ENCODE measurements at places on chromosomes 5 and 9.

DNA sequence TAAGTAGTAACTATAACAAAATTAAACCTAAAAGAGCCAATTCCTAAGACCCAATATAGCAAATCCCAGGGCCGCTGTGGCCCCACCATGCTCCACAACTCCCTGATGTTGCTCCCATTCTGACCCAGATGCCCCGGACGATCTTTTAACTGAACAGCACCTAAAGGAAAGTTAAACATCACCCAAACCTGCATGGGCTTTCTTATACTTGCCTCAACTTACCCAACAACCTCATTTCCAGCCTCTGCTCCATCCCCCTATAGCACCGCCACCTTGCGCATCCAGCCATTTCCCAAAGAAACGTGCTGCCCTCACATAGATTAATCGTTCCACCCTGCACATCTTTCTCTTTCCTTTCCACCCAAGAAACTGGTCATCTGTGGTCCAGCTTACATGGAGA, 54.6 kb downstream of the ZNF354C start:
- DNase-seq, result no peak

DNA sequence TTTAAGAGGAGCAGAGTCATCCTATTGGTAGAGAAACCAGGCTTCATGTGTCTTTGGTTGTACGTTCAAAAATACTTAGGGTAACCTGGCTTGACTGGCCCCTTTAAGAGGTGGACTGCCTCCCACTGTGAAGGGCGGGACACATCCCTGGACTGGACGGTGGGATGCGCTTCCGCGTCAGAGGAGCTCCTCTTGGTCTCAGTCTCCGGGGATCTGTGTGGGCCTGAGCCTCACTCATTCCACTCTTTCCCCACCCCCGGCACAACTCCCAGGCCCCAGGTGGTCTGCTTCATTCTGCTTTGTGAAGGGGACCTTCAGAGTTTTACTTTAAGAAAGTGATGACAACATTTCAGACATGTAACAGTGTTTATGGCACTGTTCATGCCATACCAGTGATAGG, 601.1 kb downstream of the IRX1 start:
- DNase-seq, result no peak

DNA sequence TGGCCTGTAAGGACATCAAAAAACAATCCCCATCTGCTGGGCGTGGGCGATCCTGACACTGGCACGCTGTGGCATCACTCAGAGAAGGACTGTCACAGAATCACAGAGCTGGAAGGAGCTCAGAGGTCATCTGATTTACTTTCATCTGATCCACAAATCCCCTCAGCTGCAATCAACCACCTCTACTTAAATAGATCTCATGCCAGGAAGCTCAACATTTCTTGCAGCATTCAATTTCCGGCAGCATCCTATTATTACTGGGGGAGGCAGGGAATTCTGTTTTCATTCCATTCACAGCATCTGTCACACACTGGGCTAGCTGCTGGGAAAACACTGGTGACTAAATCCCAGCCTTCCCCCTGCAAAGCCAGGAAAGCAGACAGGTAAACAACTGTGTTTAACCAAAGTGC, 38.3 kb downstream of the RETREG1 start:
- DNase-seq, result no peak

DNA sequence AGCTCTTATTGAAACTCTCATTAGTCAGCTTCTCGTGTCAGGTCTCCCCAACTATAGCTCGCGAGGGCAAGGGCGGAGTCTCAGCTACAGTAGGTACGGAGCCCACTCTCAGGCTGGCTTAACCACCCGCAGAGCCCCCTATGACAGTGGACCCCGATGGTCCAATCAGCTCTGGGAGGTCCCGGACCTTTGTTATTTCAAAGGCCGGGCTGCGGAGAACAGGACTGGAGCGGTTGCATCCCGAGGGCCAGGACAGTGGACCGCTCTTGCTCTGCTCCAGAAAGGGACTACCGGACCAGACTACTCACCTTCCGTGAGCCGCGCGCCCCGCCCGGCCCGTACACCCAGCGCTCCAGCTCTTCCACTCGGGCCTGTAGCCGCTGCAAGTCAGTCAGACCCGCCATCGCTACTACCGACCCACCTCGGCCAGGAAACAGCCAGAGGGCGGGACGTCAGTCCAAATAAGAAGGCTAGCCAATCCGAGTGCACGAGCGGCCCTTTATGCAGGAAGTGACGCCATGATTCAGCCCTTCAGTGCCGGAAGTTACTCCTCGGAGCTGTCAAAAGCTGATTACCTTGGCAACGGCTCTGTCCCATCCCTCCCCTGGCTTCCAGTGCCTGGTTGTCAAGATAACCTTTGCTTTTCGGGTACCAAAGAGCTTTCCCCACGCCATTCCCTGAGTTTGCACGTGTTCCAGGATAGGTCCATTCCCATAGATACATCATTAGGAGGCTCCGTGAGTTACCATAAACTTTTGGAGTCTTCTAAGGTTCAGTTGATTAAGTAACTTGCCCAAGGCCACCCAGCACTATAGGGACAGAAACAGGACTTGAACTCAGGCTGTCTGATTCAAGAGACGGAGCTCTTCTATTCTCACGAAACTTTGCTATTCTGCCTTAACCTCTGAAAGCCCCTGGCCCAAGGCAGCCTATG, at the start of gene DCTN3:
DCTN3 (minus strand) TSS at position 435 of the 934 bp plus-strand sequence; CDS start at position 404, 31 bp downstream.
- DNase-seq, result peak; percentile 68

- DNase-seq, result no peak
These were observed 33.7 kb downstream of the LHX2 start for GRCh38 chr9:124045076-124045829.

DNA sequence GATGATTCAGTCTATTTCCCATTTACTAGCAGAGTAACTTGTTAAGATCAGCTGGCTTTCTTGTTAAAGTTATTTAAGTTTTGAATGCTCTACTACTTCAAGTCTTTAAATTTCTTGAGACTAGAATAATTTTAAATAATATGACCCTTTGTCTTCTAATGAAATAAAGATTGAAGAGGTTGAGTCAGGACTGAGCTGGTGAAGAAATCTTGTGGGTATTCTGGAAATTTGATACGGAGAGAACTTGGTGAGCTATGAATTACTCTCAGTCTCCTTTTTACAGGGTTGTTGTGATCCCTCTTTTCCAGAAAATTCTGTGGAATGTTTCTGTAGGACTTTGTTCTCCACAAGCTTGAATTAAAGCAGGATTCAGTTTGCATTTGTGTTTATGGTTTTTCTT, 29.3 kb downstream of the RNF20 start:
- no peak for DNase-seq

GRCh38 chr5:179230061-179230461, 115.2 kb downstream of the ADAMTS2 start:
- no peak for DNase-seq

DNA sequence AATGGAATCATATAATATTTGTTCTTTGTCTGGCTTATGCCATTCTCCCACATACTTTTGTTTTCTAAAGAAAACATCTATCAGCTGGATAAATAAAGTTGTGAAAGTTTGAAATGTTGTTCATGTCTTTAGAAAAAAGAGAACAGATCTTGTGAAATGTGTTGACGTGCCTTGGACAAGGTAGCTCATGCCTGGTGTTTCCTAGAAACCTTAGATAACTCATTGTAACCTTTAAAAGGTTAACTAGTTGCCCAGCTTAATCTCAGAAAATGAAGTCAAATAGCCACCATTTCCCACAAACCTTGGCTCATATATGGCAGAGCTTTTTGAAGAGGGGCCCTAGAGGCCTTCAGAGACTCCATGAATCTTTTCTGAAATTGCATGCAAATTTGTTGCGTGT, 15.3 kb downstream of the CDO1 start:
- DNase-seq, result no peak

DNA sequence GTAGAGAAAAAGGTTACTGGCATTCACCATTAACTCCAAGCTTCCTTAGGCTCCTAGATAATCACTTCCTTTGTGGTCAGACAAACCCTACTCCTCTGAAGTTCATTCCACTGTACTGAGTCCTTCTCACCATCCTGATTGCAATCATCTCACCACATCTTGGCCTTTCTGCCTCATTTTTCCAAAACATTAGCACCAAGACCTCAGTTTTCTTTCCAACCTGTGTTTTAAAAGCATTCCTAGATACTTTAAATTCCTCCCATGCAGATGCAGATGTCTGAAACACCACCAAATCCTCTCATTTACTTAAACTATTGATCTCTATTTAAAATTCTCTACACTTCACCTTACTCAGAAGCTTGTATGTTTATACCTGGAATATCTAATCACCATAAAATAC, 961.3 kb upstream of the CTNND2 start:
- no peak for DNase-seq

- DNase-seq, result no peak
These were observed 197.0 kb downstream of the SEC61B start for GRCh38 chr9:99419070-99419469.

DNA sequence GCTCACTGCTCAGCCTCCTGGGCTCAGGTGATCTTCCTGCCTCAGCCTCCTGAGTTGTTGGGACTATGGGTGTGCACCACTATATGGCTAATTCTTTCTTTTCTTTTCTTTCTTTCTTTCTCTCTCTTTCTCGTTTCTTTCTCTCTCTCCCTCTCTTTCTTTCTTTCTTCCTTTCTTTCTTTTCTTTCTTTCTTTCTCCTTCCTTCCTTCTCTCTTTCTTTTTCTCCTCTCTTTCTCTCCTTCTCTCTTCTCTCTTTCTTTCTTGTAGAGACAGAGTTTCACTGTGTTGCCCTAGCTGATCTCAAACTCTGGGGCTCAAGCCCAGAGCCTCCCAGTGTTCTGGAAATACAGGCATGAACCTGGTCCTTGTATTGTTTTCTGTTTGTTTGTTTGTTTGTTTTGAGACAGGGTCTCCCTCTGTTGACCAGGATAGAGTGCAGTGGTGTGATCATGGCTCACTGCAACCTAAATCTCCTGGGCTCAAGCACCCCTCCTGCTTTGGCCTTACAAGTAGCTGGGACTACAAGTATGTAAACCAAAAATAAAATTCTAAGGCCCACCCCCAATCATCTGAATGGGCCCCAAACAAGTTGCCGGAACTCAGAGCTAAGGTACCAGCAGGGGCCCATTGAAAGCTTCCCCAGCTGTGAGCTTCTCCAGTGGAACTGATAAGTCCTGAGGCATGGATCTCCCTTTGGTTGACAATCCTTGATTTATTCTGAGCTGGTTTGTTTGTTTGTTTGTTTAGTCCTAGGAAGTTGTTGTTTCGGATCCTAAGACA, 11.9 kb upstream of the BTF3 start:
- DNase-seq, result no peak

DNA sequence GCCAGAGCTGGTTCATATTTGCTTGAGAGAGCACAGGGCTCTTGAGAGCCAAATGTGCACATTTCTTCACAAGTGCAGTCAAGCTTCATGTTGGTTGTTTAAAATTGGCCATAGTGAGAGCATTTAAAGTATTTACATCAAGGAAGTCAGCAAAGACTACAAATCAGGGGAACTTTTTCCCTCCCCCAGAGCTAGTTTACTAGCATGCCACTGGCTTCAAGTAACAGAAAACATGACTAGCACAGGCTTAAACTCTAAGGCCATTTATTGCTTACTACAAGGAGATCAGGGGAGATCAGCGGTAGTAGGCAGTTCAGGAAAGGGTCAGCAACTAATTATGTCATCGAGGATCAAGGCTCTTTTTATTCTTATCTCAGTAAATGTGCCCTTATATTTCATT, 11.0 kb upstream of the CCDC171 start:
- DNase-seq, result no peak

GRCh38 chr5:6652025-6652424, 18.8 kb downstream of the SRD5A1 start:
- no peak for DNase-seq

DNA sequence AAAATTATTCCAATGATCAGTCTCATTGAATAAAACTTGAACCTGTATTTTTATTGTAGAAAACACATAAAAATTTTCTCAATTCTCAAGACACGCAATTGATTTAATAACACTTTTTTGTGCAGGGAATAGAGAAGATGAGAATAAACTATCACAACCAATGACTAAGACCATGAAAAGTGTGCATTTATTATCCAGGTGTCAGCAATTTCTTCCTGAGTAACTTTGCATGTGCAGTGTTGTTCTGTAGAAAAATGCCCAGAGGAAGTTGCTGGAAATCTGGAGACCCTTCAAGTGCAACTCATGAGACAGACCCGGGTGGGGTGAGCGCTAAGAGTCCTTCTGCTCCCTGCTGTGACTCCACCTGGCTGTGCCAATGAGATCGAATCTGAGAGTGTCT, 405.7 kb downstream of the SEMA5A start:
- DNase-seq, result no peak

DNA sequence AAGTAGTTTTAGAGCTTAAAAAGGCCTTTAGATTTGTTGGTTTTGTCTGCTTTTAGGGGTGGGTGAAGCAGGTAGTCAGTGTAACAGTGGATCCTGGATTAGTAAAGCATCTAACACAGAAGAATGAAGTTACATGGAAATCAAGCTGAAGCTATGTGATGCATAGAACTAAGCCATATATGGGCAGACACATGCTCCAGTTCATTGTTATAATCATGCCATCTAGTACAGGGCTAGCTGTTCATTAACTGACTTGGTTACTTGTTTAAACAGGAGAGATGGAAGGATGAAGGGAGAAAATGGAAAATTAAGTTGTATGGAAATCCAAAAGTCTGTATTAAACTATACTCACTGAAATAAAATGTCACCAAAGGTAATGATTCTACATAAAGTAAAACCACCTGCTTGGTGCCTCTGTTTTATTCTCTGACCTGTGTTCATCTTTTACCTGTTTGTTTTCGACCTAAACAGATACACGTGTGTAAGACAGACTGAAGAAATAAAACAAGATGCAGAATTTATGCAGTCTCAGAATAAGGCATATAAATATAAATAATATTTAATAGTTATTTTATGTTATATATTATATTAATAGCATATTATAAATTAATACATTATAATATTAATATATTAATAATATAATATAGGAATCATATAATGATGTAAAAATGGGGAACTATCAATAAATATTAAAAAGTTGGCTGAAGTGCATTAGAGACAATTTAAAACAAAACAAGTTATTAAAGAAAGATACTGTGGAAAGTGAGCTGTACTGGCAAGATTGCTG, 33.9 kb downstream of the MRPS30 start:
- peak; percentile 30 for DNase-seq

DNA sequence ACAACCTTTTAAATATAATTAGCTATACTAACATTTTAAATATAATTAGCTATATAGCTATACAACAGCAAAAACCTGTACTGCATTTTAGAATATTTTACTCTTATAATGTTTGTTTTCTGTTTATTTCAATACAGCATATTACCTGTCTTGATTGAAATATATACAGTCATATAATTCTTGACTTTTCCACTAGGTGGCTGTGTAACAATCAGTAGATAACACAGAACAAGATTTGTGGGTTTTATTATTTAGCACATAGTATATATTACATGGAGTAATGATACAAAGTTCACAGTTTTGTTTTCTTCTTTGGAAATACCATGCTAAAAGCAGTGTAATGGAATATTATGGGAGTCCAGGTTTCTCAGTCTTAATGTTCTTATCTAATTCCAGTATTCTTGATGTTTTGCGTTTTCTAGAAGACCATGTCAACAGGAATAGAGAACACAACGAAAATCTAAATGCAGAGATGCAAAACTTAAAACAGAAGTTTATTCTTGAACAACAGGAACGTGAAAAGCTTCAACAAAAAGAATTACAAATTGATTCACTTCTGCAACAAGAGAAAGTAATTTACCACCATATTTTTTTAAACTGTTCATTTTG, 13.3 kb downstream of the HMMR start:
- no peak for DNase-seq

- DNase-seq, result no peak
These were observed 55.9 kb downstream of the RASGEF1C start for GRCh38 chr5:180153099-180153498.

All from Caki2 (cell line).